ENCODE measurements at places on chromosomes 7 and 10.

- DNase-seq = no peak
Measured at GRCh38 chr7:125136755-125137532, 207.3 kb upstream of the POT1 start.

DNA sequence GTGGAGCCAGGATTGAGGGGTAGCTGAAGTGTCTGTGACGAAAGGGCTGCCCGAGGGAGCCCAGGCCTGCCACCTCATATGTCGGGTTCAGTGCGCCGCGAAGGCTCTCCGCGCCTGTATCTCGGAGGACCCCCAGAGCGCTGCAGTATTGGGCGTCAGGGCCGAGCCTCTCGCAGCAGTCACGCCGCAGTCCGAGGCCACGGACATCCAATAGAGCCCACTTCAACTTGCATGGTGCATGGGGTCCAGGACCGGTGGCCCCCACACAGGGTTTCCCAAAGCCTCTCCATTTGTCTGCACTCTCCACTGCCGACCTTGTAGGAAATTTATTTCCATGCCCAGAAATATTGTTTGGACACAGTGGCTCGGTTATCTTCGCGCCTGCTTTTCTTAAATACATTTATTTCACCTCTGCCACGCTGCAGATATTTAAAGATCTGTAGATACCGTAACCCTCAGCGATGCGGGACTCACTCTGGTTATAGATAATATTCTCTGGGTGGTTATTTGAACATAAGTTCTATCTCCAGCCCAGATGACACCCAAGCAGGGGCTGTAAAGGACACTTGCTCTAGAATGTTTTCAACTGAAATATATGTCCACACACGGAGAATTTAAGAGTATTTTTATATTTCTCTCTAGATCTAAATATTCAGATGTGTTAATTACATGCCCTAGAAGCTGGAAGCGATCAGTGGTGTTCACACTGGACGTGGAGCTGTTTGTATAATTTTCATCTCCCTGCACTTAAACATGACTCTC, 5.1 kb upstream of the ZNF503 start:
- no peak for DNase-seq

DNA sequence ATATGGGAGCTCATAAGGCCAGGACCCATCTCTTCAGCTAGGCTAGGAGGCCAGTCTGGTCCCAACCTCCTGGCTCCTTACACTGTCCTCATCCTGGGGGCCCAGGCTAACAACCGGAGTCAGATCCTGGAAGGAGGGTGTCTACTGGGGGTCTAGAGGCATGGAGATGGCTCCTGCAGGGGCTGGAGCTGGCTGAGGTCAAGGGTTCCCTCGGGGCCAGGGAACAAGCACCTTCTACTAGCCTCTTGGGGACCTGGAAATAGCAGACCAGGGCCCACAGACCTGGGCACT, 37.2 kb downstream of the CLRN3 start:
- no peak for DNase-seq

DNA sequence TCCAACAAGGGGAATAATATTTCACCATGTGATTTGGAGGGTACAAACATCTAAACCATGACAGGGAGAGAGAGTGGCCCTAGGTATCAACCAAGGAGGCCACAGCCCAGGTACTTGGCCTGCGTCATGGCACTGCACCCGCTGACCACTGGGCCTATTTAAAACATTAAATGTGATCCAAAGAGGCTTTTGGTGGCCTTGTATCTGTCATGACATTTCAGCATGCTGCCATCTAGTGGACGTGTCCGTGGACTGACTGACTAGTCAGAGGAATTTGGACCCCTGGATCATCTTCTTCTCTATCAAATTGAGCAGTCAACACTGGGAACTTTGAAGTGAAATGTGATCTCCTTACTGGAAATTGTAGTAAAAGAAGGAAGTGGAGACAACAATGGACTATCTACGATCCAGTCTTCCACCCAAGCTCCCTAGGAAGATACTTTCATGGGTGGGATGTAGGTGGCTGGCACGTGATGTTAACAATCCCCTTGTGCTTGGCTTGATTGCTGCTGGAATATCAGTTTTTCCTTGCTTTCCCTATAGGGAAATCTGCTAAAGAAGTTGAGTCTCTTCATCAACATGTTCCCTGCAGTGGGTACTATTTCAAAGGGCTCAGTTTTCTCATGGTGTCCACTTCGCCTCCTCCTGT, 24.6 kb upstream of the ITGA8 start:
- DNase-seq = peak; percentile 5

DNA sequence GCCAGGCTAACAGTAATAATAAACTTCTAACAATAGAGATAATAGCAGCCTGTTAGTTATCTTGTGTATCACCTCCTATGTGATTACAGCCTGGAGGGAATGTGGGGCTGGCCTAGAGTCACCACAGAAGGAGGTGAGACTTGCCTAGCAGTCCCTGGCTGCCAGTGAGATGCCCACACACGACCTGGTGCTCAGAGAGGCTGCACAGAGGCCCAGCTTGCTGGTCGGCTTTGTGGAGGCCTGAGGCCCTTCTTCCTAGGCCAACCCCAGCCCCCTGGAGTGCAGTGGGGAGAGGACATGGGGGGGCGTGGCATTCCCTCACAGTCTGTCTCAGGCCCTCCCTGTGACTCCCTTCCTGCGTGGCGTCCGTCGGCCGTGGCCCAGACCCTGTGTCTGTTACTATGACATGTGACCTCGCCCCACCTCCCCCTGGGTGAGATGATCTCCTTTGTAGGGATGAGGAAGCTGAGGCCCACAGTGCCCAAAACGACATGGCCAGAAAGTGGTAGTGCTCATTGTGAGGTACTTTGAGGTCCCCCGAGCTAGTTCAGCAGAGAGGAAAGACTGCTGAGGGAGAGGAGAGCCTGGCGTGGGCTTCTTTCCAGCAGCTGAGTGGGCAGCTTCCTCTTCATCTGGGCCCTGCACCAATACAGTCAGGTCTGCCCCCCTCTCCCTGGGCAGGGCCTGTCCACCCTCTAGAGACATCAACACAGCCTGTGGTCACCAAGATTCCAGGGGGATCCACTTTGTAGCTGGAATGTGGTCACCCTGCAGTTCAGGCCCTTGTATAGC, 29.7 kb downstream of the UNC5B start:
- no peak for DNase-seq

DNA sequence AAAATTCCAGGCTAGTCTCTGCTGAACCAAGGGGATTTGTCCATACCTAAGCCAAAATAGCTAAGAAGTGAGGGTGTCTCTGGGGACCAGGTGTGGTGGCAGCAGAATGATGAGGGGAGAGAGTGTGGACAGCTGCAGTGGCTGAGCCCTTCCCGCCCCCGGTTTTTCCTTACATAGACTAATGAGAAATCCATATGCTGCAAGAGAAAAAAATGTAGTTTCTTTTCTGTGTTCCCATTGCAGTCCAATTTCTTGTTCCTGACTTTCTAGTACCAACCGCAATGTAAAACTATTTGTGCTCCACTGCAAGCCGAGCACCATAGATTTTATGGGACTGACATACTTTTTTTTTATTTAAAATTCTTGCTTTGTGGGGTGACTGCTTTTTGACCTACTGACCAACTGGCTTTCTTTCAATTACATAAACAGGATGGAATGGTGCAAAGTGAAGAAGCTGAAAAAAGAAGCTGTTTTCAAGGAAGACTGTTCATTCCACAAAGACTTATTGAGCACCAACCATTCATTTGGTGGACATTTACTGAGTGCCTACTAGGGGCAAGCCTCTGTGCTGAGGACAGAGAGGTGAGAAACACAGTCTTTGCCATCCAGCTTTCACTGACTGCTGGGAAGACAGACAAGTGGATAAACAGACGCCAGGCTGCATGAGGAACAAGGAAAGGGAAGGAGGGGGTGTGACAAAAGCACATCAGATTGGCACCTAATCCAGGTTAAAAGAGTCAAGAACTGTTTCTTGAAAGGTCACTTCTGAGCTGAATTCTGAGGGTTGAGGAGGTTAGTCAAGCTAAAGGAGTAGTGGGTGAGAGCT, 9.8 kb downstream of the CEP41 start:
- no peak for DNase-seq

- no peak for DNase-seq
Measured at GRCh38 chr10:116104210-116104932, 168.6 kb downstream of the GFRA1 start.

- DNase-seq = no peak
Measured at GRCh38 chr10:124025152-124025551, 68.2 kb downstream of the CHST15 start.

- DNase-seq = no peak
Measured at GRCh38 chr10:84540022-84540616, 211.7 kb downstream of the CCSER2 start.

- DNase-seq = no peak
Measured at GRCh38 chr10:127548022-127548421, 1.1 kb upstream of the NPS start.

- DNase-seq = no peak
Measured at GRCh38 chr7:29612596-29612995, 49.0 kb downstream of the PRR15 start.

- DNase-seq = no peak
Measured at GRCh38 chr7:41915871-41916270, 213.0 kb upstream of the INHBA start.

GRCh38 chr10:102673236-102673818, 29.0 kb downstream of the TRIM8 start:
- no peak for DNase-seq

DNA sequence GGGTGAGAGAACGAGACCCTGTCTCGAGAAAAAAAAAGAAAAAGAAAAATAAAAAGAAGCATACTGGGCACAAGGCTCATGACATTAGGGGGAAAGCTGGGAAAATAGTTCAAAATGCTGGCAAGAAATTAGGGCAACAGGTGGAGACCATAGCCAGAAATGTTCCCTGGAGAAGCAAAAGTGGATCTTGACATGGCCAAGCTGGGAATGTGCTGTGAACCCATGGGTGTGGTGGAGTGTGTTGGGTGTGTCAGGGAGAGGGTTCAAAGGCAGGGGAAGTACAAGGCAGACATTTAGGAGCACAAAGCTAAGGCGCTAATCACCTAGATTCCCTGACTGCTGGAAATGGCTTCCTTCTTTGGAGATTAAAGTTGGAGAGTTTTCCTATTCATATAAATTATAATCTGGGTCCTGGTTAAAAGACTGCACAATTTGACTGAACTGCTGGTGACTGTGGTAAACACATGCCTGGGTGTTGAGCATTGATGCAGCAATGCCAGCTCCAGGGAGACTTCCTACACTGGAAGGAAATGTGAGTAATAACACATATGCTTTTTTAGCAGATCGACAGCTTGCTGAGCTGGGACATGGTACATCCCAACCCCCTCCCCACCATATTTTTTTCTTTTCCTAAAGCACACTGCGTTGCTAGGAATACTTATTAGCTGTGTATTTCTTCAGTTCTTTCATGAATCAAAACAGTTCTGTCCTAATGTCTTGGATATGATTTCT, 70.1 kb upstream of the ARHGAP21 start:
- no peak for DNase-seq

DNA sequence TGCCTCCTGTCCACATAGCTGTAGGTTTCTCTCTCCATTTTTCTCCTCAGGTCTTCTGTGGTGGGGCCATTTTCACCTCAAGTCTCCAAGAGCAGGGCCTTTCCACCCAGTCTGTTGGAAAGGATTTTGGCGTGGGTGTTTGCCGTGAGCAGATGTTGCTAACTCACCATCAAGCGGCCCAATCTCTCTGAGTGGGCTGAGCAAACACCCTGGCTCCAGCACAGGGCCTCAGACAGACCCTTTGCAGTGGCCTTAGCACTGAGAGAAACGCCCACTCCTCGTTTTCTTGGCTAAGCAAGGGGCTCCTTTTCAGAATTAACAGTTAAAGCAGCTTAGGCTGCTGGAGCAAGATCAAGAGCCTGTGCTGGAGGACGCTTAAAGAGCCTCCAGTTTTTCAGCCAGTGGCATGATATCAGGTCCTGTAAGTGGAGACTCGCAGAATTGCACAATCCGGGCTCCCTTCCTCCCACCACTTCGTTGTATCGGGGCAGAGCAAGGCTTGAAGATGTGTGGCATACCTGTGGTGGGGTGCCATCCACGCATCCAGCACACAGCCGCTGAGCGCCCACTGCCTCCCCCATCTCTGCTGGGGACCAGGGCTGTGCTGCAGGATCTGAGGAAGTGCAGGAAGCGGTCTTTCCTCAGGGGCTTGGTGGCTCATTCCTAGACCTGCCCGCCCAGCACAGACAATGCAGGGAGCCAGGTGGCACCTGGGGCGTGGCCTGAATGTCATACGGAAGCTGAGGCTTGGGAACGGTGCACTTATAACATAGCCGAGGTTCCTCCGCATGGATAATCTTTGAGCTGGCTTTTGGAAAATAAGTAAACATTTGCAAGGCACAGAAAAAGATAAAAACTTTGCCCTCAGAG, 142.7 kb downstream of the ADARB2 start:
- no peak for DNase-seq

- no peak for DNase-seq
Measured at GRCh38 chr7:126727930-126728391, 524.8 kb downstream of the GRM8 start.

- DNase-seq = no peak
Measured at GRCh38 chr7:100951172-100951571, 1.8 kb downstream of the MUC3A start.

DNA sequence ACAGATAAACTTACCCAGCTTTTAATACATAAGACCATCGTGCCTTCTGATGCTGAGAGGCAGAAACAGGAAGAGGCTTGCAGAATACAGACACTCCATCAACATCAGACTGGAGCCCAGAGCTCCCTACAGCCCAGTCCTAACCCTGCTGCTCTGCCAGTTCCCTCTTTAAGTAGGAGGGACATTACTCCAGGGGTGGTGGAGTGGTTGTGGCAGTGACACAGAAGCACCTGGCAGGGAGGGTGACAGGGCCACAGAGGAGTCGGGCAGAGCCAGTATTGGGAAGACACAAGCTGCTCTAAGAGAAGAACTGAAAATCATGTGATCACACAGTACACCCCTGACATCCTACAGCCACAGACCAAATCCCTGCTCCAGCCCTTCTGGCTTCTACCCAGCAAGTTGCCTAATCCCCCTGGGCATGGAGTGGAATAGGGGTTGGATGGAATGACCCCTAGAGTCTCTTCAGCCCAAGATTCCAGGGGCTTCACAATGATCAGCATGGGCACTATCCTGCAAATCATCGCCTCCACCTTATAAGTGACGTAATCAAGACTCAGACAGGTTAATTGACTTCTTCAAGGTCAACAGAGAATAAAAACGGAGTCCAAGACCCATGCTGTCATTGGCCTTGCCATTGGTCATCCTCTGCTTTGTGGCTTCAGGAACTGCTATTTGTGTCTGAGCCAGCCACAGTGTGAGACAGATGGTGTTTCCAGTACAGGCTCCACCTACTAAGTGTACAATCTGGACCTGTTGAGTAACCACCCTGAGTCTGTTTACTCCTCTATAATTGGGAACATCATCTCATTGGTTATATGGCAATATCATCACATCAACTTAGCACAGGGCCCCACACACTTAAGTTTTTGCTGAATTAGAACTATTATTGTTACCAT, 61.1 kb upstream of the ZMIZ1 start:
- no peak for DNase-seq

- peak; percentile 59 for DNase-seq
Measured at GRCh38 chr7:156892081-156892800, 742 bp downstream of the LMBR1 start.

- no peak for DNase-seq
Measured at GRCh38 chr7:42145539-42145938, 91.5 kb downstream of the GLI3 start.

- no peak for DNase-seq
Measured at GRCh38 chr7:139711991-139712743, 65.6 kb downstream of the HIPK2 start.
